CD4-positive, alpha-beta T cell treated with Interferon alpha-2 for 1 hour (primary cell): ENCODE measurements at places on chromosomes 7 and 10.

GRCh38 chr7:141409801-141410329, 141.3 kb upstream of the AGK start:
- DNase-seq: no peak

DNA sequence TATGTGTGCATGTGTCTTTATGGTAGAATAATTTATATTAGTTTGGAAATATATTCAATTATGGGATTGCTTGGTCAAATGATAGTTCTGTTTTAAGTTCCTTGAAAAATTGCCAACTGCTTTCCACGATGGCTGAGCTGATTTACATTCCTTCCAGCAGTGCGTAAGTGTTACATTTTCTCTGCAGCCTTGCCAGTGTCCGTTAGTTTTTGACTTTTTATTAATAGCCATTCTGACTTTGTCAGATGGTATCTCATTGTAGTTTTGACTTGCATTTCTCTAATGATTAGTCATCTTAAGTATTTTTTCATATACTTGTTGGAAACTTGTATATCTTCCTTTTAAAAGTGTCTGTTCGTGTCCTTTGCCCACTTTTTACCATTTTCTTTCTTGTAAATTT, 434.2 kb upstream of the POT1 start:
- no peak for DNase-seq

- peak; percentile 23 for DNase-seq
Observed at GRCh38 chr7:77727936-77728701, 31.9 kb downstream of the RSBN1L start.

DNA sequence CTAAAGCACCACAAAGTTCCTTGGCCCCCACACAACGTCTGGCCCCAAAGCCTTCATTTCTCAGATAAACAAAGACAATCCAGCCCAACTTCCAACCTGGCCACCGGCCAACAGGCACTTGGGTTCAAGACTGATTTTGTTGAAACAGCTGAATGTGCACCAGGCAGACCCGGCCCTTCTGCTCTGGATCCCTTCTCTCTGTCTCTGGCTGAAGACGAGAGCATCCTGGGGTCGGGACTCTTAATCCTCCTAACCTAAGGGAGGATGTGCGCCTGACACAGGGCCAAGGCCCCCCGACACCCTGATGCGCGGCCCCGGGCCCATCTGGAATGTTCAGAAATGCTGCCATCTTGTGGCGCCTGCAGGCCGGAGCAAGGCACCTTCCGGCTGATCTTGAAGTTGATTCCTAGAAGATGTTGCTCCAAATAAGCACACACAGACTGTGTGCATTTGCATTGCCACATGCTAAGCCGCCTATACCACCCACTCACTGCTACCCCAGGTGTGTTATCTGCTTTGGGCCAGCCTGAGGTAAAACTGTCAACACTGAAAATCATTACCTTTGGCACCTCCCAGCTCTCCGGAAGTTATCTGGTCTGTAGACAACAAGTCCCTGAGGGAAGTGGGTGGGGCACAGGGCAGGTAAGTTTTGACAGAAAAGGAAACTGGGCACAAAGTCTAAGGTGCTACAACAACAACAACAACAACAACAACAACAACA, 98.4 kb upstream of the HABP2 start:
- no peak for DNase-seq
